Testis (tissue), 5 donors: ENCODE measurements at places on chromosomes 4 and X. TPM values are rescaled to one million over a fixed set of nuclear protein-coding genes. Genes with fewer than 3 reads are reported as not detected.

DNA sequence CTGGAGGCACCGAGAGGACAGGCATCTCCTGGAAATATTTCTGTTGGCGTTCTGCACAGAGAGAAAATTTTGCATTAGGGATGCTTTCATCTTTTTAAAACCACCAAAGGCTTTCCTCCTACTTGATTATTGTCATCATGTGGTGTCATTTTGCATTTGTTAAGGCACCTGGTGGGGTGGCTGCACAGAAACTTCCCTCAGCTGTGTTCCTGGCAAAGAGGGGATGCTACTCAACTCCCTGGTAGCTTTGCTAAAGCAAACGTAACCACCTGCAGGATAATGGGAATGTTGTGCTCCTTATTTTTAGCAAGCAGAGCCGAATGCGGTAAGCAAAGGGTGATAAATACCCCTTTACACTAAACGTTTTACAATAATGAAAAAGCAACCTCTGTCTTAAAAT lies 229.8 kb downstream of the STIM2 start:
- no peaks in the 10 kb centered on the region for H3K4me1 ChIP-seq
- H3K4me3 ChIP-seq = no peak overlapping the region

GRCh38 chrX:42070866-42071265 lies 147.5 kb upstream of the CASK start:
- H3K27ac ChIP-seq = no peak overlapping the region
- H3K4me3 ChIP-seq = no peak overlapping the region
- DNase-seq = no peak
- no peaks in the 10 kb centered on the region for H3K27me3 ChIP-seq
- no peaks in the 10 kb centered on the region for H3K4me1 ChIP-seq

DNA sequence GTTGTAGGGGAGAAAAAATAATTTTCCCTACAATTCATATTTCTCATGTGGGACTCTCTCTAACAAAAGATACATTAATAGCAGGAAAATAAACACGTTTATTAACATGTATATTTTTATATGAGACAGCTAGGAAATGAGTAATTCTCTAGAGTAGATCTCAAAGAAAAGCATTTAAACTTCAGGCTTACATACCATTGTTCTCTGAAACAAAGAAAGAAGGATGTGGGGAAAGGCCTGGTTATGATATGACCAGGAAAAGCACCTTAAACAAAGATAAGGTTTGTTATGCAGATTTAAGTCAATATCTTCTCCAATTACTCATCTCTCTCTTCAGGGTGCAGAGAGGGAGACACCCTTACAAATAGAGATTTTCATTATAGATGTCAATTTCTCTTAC lies 131.3 kb downstream of the SLC7A11 start:
- no peak for DNase-seq
- no peaks in the 10 kb centered on the region for H3K36me3 ChIP-seq
- H3K27ac ChIP-seq = no peak overlapping the region
- no peaks in the 10 kb centered on the region for H3K27me3 ChIP-seq
- no peak overlapping the region for H3K4me3 ChIP-seq
- H3K4me1 ChIP-seq = no peaks in the 10 kb centered on the region

GRCh38 chr4:83146841-83147240 lies 32.3 kb upstream of the PLAC8 start:
- H3K4me3 ChIP-seq = no peak overlapping the region
- no peaks in the 10 kb centered on the region for H3K27me3 ChIP-seq
- DNase-seq = no peak

- H3K36me3 ChIP-seq = no peaks in the 10 kb centered on the region
- H3K4me3 ChIP-seq = no peak overlapping the region
- H3K27me3 ChIP-seq = no peaks in the 10 kb centered on the region
- H3K27ac ChIP-seq = no peak overlapping the region
- H3K4me1 ChIP-seq = no peaks in the 10 kb centered on the region
These were observed 7.1 kb downstream of the CA5B start for GRCh38 chrX:15745179-15745578.

GRCh38 chr4:40262077-40262528 lies 65.3 kb downstream of the RHOH start:
- H3K4me1 ChIP-seq = no peaks in the 10 kb centered on the region
- H3K27ac ChIP-seq = no peak overlapping the region
- no peaks in the 10 kb centered on the region for H3K36me3 ChIP-seq
- no peak overlapping the region for H3K4me3 ChIP-seq
- DNase-seq = no peak
- H3K27me3 ChIP-seq = no peaks in the 10 kb centered on the region

GRCh38 chr4:147651563-147651962 lies 32.4 kb downstream of the PRMT9 start:
- no peaks in the 10 kb centered on the region for H3K27me3 ChIP-seq
- H3K27ac ChIP-seq = no peak overlapping the region
- H3K36me3 ChIP-seq = no peaks in the 10 kb centered on the region
- no peaks in the 10 kb centered on the region for H3K4me1 ChIP-seq
- H3K4me3 ChIP-seq = no peak overlapping the region
- DNase-seq = no peak

- H3K27me3 ChIP-seq = no peaks in the 10 kb centered on the region
- no peaks in the 10 kb centered on the region for H3K36me3 ChIP-seq
- DNase-seq = peak; percentile 49
These were observed 29.5 kb downstream of the DMP1 start for GRCh38 chr4:87679449-87680169.

GRCh38 chrX:100328351-100328750 lies 81.7 kb downstream of the PCDH19 start:
- no peak overlapping the region for H3K27ac ChIP-seq
- no peaks in the 10 kb centered on the region for H3K36me3 ChIP-seq
- DNase-seq = no peak
- no peaks in the 10 kb centered on the region for H3K4me1 ChIP-seq
- no peaks in the 10 kb centered on the region for H3K27me3 ChIP-seq

GRCh38 chrX:154979629-154980028 lies 42.9 kb downstream of the F8 start:
- no peak overlapping the region for H3K27ac ChIP-seq
- no peaks in the 10 kb centered on the region for H3K27me3 ChIP-seq
- no peak for DNase-seq
- H3K36me3 ChIP-seq = no peaks in the 10 kb centered on the region

- H3K36me3 ChIP-seq = no peaks in the 10 kb centered on the region
- DNase-seq = no peak
- H3K27me3 ChIP-seq = no peaks in the 10 kb centered on the region
- H3K27ac ChIP-seq = no peak overlapping the region
- H3K4me3 ChIP-seq = no peak overlapping the region
These were observed 18.7 kb upstream of the MAN2B2 start for GRCh38 chr4:6556263-6556662.

DNA sequence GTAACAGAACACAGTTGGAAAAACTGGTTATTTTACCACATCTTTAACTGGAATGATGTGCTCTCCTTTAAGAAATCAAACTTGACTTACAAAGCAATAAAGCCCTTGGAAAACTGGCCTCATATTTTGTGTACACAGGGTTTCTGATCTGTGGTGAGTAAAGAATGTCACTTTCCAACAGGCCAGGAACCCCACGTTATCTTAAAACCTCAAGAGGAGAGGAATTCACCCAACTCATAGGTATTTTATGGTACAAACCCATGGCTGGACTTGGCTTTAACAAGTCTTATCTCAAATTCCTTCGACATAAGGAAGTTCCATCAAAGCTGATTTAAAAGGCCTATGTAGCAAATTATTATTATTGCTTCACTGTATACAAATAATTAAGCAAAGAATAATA lies 1735.1 kb downstream of the PCDH7 start:
- H3K36me3 ChIP-seq = no peaks in the 10 kb centered on the region
- no peak overlapping the region for H3K27ac ChIP-seq
- no peak for DNase-seq
- H3K4me3 ChIP-seq = no peak overlapping the region
- no peaks in the 10 kb centered on the region for H3K27me3 ChIP-seq

DNA sequence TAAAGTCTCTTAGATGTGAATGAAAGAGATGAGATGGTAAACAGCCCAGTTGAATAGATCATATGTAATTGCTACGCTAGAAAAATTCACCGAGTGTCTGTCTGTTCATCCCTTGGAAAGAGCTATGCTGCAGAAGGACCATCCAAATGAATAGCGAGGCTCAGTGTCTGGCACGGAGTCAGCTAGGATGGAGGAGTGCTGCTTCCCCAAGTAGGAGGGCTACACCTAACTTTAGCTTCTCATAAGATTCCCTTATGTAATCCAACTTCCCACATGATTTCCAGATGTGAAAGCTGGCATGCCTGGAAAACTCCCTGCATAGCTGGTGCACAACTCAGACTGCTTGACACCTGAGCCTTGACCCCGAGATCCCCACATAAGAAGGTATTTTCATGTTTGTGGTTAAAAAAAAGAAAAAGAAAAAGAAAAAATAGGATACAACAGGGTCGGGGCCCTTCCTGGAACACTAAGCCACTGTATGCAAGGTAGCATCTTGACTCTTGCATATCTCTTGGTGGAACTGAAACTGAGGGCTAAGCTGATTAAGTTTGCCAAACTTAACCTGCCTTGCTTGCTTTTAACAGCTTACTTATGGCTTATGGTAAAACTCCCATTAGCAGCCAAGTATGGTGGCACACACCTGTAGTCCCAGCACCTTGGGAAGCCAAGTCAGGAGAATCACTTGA lies 82.3 kb downstream of the FREM3 start:
- no peak overlapping the region for H3K27ac ChIP-seq
- DNase-seq = no peak
- no peaks in the 10 kb centered on the region for H3K27me3 ChIP-seq
- H3K4me1 ChIP-seq = no peaks in the 10 kb centered on the region
- no peak overlapping the region for H3K4me3 ChIP-seq

- DNase-seq = no peak
- no peaks in the 10 kb centered on the region for H3K4me1 ChIP-seq
- H3K27ac ChIP-seq = no peak overlapping the region
- no peaks in the 10 kb centered on the region for H3K36me3 ChIP-seq
- no peaks in the 10 kb centered on the region for H3K27me3 ChIP-seq
These were observed 71.0 kb downstream of the TMA16 start for GRCh38 chr4:163565226-163566135.

CT45A5 gene
- polyA plus RNA-seq = 6.7 TPM
